CD4-positive, alpha-beta T cell treated with Interleukin-17A for 4 hours (primary cell): ENCODE measurements at places on chromosomes 1 and 21.

- DNase-seq, result no peak
Observed at GRCh38 chr1:230807561-230808280, 60.5 kb downstream of the CAPN9 start.

GRCh38 chr1:2639203-2639602 is 6.4 kb upstream of the MMEL1 start:
- DNase-seq, result no peak

GRCh38 chr1:88401313-88401712 is 282.8 kb upstream of the PKN2 start:
- DNase-seq, result no peak

DNA sequence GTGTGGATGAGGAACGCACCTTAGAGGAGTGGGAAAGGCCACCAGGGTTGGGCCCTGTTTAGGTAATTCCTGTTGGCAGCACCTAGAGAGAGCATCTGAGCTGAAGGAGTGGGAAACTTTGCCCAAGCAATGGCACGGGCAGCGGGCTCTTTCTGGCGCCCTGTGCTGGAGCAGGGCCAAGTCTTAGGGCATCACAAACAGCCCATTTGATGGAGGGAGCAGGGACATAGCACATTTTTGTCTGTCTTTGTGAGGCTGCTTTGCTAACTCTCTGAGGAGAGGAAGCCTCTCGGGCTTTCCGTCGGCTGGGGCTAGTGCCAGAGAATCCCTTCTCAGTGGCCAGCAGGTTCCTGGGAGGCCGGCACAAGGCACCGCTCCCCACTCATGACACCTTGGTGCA is 22.5 kb upstream of the CNTN2 start:
- no peak for DNase-seq

DNA sequence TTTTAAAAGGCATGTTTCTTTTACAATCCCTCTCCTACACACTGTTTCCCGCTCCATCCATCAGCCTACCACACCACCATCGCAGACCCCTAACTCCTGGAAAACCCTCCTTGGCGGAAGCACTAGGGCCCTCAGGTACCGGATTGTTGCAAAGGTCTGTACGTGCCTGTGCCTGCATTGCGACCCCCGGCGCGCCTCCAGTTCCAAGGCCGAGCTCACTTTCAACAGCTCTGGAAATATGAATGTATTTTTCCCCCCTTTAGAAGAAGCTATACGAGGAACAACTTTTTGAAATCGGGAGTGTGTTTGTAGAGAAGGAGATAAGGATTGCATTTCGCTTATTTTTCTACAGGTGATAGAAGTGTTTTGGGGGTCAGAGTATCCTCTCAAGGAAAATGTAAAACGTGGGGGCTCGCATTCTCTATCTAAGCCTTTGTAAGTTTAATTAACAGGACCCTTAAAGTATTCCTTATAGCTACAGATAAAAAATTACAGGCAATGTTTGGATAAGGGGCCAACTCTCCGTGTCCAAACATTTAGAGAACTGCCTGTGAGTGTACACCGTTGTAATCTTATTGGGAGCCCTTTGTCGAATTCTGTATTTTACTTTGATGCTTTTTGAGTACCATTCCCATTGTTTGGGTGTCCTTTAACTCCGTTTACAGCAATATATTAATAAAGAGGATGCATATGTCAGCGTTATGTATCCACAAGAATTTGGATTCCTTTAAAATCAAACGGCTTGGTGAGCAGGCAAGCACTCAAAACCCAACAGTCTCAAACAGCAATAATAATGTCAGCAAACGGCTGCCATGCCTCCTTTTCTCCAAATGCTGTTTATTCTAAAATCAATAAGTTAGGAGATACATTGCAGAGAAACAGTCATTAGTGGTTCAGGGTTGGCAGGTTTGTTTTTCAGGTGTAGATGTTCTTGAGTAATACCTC is 5.9 kb downstream of the PRRX1 start:
- DNase-seq, result no peak

GRCh38 chr1:33163621-33164519 is 18.0 kb downstream of the TRIM62 start:
- DNase-seq, result no peak

GRCh38 chr1:243301059-243301458 is 45.2 kb downstream of the SDCCAG8 start:
- DNase-seq, result no peak

GRCh38 chr21:44052071-44052829 is 40.1 kb downstream of the TRAPPC10 start:
- no peak for DNase-seq

GRCh38 chr1:24929398-24930259 is 447 bp downstream of the RUNX3 start:
- DNase-seq, result peak; percentile 61

- no peak for DNase-seq
Observed at GRCh38 chr1:102970496-102971078, 137.7 kb downstream of the COL11A1 start.

GRCh38 chr1:46102769-46103476 is 29.5 kb downstream of the PIK3R3 start:
- DNase-seq, result no peak
